ENCODE measurements at places on chromosomes 12 and 14.
A peak's percentile ranks its signal among the peaks of the same experiment; 100 is the strongest.

GRCh38 chr14:24137529-24138395 lies 1.8 kb downstream of the PSME1 start:
- DNase-seq: no peak

GRCh38 chr12:67754933-67755697 lies 106.6 kb downstream of the DYRK2 start:
- no peak for DNase-seq

- no peak for DNase-seq
Observed at GRCh38 chr12:80848858-80849257, 88.9 kb downstream of the LIN7A start.

GRCh38 chr12:83801972-83802371 lies 1110.6 kb downstream of the SLC6A15 start:
- DNase-seq: no peak

GRCh38 chr12:64081008-64081404 lies 141.1 kb downstream of the KICS2 start:
- no peak for DNase-seq

- DNase-seq: no peak
Observed at GRCh38 chr12:42791399-42791798, 201.9 kb upstream of the PRICKLE1 start.

GRCh38 chr12:118206107-118206412 lies 70.1 kb downstream of the PEBP1 start:
- no peak for DNase-seq

DNA sequence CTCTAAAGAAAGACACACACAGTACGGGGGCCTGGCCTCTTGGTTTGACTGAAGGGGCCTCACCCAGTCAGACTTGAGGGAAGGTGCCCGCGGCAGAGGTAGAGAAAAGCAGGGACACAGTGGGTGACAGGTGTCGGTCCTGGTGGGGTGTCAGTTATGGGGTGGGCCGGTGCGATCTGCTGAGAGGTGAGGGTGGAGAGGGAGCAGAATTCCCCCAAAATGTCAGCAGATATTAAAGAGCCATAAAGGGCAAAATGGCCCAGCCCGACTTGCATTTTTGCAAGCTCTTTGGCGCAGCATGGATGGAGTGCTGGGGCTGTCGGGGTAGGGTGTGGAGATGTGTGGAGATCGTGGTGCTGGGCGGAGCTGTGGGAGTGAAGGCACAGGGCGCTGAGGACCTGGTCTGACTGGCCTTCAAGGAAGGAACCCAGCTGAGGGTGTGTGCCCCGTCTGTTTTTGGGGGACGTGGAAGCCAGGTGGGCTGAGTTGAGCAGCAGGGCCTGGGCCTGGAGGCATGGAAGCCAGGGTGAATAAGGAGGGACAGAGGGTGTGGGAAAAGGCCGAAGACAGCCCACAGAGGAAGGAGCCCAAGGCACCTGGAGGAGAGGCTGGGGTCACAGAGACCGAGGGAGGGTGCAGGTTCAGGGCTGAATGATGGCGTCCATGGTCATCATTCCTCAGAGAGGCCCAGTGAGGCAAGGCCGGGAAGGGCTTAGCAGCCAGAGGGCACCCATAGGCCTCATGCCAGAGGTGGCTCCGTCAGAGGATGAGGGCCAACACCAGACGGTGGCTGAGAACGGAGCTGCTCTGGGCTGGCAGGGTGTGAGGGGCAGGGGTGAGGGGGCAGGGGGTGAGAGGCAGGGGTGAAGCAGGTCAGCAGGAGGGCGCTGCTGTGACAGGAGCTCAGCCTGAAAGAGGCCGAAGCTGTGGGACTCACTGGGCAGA lies 48.2 kb upstream of the DYNC1H1 start:
- no peak for DNase-seq

GRCh38 chr12:3117591-3118015 lies 40.4 kb downstream of the TSPAN9 start:
- DNase-seq: peak; percentile 36

GRCh38 chr14:69657950-69658355 lies 46.6 kb downstream of the SUSD6 start:
- peak; percentile 27 for DNase-seq

DNA sequence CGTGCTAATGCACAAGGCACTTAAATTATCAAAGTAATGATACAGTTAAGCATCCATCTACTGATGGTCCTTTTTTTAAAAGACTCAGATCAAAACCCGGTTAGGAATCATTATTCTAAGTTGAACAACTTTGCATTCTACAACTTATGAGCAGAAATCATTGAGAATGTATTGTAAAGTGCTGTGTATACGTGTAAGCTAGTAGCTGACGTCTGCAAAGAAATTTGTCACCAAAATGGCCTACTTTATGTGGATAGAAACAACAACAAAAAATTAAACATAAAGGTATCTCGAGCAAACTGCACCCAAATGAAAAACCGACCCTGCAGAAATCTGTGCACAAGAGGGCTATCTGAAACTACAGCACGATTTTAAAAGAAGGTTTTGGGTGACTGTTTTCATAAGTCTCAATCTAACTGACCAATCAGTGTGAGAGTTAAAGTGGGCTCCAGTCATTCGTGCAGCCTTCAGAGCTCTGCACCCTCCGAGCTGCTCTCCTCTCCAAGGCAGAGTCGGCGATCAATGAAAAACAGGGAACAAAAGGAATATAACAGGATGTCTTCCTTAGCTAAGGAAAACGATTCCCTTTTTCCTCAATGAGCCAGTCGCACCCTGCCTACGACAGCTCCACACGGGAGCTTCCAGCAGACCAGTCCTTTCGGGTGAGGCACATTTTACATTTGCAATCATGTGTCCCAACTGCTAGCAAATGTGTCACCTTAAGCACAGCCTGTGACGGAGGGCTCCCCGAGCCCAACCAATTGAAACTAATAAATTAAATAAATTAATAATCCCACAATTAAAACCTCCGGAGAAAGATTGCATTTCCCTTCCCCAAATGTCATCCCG lies 200.7 kb upstream of the FOXN3 start:
- peak; percentile 39 for DNase-seq

All from NCI-H524 (cell line).